Ammon's horn (tissue), 1 donor: ENCODE measurements at places on chromosomes 11 and 22.

- no peak for DNase-seq
These were observed 281 bp downstream of the TSPAN18 start for GRCh38 chr11:44727114-44727372.

DNA sequence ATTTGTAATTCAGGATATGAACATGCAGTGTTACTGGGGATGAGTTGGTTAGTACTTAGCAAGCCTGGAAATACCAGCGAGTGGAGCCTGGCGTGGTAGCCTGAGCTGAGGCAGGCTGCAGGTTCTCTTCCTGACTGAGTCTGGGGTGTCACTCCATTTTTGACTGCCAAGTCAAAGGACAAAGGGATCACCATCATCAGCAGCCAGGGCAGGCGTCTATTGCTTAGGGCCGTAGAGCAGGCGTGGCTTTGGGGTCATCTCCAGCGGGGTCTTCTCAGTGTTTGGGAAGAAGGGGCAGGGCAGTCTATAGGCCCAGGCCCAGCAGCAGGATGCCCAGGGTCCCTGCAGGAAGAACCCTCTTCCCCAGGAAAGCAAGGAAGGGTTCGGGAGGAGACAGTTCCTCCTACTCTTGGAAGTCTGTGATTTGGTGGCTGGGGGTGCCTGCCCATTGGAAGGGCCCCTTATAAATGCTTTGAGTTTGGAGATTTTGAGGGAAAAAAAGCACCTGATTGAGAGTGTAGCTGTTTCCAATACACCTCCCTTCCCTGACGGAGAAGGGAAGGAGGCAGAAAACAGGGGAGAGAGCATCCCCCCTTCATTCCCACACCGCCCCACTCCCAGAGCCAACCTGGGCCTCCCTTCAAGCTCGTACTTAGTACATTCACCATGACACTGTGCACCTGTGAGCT is 51.5 kb upstream of the SPATA19 start:
- no peak for DNase-seq

- DNase-seq = no peak
These were observed 314.0 kb downstream of the NTM start for GRCh38 chr11:131684111-131685060.

GRCh38 chr11:46302866-46303265 is 25.4 kb downstream of the CREB3L1 start:
- DNase-seq = no peak

- DNase-seq = peak; percentile 56
These were observed 25.7 kb upstream of the CHKA start for GRCh38 chr11:68146704-68147474.

- no peak for DNase-seq
These were observed 250.0 kb downstream of the DYNC2H1 start for GRCh38 chr11:103359216-103359615.

DNA sequence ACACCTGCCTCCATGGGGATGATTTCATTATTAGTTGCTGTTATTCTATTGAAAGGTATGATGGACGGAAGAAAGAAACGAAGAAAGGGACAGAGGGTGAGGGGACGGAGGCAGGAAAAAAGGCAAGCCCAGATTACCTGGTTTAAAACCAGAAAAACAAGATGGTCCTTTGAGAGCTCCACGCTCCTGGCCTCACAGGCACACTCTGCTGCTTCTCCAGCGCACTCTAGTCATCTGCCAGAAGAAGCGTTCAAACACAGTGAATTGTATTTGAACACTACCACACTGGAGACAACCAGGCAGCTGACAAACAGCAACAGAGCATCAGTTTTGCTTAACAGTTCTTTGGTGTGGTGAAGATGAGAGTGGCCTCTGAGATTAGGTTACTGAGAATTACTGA is 216.9 kb downstream of the CADM1 start:
- no peak for DNase-seq

DNA sequence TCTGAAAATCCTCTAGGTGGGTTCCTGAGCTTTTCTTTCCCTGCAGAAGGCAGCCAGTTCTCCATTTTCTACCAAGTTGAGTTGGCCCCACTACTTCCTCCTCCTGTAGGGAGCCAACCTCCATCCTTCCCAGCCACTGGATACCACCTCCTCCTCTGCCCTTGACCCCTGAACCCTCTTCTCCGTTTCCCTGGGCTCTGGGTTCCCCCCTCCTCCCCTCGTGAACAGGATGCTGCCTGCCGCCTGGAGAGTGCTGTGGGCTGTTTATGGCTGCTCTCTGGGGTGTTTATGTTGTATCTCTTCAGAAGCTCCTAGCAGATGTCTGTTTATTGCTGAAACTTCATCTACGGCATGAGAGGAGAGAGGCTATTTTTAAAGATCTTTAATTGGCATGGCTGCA is 8.6 kb downstream of the MICAL2 start:
- no peak for DNase-seq

DNA sequence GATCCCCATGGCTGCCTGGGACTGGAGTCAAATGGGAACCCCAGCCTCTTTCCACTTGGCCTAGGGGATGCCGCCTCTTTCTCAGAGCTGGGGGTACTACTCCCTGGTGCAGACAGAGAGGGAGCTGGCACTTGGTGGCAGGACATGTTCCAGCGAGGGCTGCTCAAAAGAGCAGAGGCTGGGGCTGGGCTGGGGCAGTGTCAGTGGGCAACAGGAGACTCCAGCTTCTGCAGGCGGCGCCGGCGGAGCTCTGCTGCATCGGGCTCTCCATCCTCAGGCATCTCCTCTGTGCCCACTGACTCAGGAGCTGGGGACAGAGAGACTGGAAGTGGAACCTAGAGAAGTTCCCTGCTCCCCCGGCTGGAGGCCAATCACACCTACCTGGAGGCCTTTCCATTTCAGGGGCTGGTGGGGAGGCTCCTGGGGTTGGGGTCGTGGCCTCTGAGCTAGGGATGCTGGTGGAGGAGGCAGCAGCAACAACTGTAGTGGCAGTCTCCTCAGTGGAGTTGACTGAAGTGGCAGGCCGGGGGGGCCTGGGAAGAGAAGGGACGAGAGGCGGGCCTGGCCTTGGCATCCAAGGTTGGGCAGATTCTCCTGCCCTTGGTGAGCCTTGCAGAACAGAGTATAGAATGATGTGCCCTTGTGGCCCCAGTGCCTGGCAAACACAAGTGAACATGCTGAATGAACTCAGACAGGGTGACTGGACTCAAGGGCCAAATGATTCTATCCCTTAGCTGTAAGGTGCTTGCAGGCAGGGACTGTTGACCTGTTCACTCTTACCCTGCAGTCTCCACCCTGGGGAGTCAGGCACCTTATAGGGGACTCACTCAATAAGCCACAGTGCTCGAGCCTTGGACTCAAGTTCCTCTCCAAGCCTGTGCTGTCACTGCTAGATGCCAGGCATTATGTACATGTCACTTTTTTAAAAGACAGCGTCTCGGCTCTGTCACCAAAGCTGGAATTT is 5.9 kb downstream of the SYVN1 start:
- DNase-seq = no peak
